ENCODE measurements at places on chromosomes 2 and 18.

- DNase-seq: no peak
Measured at GRCh38 chr18:58359620-58360019, 269.3 kb downstream of the ALPK2 start.

GRCh38 chr18:6757931-6758330 lies 28.4 kb downstream of the ARHGAP28 start:
- DNase-seq: no peak

DNA sequence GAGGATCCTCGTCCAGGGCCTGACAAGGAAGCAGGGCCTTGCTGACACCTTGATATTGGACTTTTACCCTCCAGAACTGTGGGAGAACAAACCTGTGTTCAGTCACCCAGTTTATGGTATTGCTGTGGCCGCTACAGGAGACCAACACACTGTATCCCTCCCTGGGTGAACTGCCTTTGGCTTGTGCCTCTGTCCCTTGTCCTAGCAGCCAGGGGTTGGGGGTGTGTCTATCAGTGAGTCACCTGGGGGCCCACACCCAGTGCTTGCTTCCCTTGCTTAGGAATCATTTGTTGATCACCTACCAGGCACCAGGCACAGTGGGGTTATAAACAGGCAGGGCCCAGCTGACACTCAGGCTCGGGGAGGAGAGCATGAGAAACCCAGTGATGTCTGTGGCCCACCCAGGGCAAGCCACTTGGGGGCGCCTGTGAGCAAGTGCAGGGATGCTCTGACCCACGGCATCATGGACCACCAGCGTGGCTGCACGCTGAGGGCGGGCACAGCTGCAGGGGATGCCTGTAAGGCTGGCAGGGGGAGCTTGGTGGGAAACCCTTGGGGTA lies 17.1 kb downstream of the TMEM185B start:
- DNase-seq: no peak

DNA sequence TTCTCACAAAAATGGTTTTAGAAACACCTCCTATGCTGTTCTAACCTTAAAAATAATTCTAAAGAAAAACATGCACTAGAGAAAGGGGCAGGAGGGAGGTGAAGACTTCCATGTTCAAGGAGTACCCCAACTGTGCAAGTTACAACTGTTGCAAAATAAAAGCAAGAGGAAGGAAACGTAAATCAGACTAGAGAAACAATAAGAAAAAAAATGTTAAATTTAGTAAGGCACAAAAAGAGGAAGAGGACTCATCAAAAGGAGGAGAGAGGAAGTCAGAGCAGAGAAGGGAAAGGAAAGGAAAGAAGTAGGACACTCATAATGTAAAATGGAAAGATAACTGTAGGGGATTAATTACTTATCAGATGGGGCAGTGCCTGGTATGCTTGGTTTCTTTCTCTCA lies 34.1 kb downstream of the RAPH1 start:
- no peak for DNase-seq

DNA sequence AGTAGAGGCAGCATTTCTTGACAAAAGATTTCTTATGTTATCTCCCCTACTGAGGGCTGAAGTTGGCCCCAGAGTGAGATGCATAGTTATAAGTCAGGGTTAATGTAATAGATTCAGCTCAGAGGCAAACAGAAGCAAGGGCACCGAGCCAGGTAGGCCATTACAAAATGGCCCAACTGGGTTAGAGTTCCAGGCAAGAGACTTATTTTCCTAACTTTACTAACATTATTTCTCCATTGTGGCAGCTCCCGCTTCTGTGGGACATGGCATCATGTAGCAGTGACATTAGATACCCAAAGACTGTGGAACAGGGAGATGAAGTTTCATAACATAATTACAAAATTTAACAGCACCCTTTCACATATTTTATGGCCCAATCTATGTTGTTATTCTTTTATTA lies 27.1 kb downstream of the TSPYL6 start:
- DNase-seq: no peak

GRCh38 chr2:18599509-18600254 lies 10.3 kb upstream of the NT5C1B start:
- no peak for DNase-seq

- DNase-seq: no peak
Measured at GRCh38 chr2:55721596-55722215, 28.1 kb upstream of the PNPT1 start.

Measured in hepatic stellate cell (primary cell).